ENCODE measurements at places on chromosomes 6 and 20.
A peak's percentile ranks its signal among the peaks of the same experiment; 100 is the strongest.

- DNase-seq = no peak
- no peak overlapping the region for H3K4me3 ChIP-seq
- no peaks in the 10 kb centered on the region for H3K27me3 ChIP-seq
- peaks cover 19% of the 10 kb centered on the region for H3K4me1 ChIP-seq
- peak overlapping the region; percentile 75 for H3K27ac ChIP-seq
These were observed 89.5 kb downstream of the SLX4IP start for GRCh38 chr20:10524643-10525042.

DNA sequence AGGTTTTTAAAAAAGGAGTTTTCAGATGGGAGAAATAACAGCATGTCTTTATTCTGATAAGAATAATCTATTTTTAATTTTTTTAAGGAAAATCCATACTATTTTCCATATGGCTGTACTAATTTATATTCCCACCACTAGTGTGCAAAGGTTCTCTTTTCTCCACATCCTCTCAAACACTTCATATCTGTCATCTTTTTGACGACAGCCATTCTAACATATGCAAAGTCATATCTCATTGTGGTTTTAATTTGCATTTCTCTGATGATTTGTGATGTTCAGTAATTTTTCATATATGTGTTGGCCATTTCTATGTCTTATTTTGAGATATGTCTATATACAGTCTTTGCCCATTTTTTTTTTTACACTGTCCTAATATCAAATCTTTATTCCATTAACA lies 280.6 kb upstream of the RUNX2 start:
- H3K27me3 ChIP-seq = no peaks in the 10 kb centered on the region
- no peaks in the 10 kb centered on the region for H3K36me3 ChIP-seq
- no peaks in the 10 kb centered on the region for H3K4me1 ChIP-seq
- DNase-seq = no peak
- H3K4me3 ChIP-seq = no peak overlapping the region

GRCh38 chr6:116511424-116512110 lies at the start of gene CALHM5:
CALHM5 (plus strand) TSS chr6:116511639; CDS start chr6:116511697, 58 bp downstream.
- H3K36me3 ChIP-seq = no peaks in the 10 kb centered on the region
- no peak for DNase-seq
- no peaks in the 10 kb centered on the region for H3K4me1 ChIP-seq
- peak within 1 kb of the TSS; percentile 85 for H3K27ac ChIP-seq

- no peaks in the 10 kb centered on the region for H3K27me3 ChIP-seq
- H3K4me3 ChIP-seq = no peak overlapping the region
- peaks cover 33% of the 10 kb centered on the region for H3K4me1 ChIP-seq
- no peaks in the 10 kb centered on the region for H3K36me3 ChIP-seq
- no peak for DNase-seq
- H3K27ac ChIP-seq = peak overlapping the region; percentile 41
These were observed 10.5 kb upstream of the TOP1 start for GRCh38 chr20:41018153-41018552.

- H3K4me3 ChIP-seq = no peak overlapping the region
- H3K36me3 ChIP-seq = no peaks in the 10 kb centered on the region
- H3K27ac ChIP-seq = no peak overlapping the region
- no peaks in the 10 kb centered on the region for H3K27me3 ChIP-seq
These were observed 38.0 kb downstream of the CDYL start for GRCh38 chr6:4814212-4814611.

DNA sequence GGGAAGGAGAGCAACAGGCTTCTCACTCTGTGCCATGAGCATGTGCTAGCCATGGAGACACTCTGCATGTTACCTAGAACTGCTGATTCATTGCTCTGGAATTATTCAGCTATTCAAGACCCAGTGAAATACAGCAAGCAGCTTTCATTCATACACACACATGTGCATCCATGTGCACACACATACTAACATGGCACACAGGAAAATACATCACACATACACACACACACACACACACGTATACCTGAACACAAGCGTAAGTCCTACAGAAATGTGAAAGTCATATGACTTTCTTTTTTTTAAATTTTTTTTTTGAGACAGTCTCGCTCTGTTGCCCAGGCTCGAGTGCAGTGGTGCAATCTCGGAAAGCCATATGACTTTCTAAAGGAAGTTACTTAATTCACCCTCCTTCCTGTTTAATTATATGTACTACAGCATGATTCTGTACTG lies 108.2 kb upstream of the NFATC2 start:
- DNase-seq = no peak
- no peak overlapping the region for H3K4me3 ChIP-seq
- H3K27ac ChIP-seq = no peak overlapping the region
- H3K4me1 ChIP-seq = no peaks in the 10 kb centered on the region
- no peaks in the 10 kb centered on the region for H3K36me3 ChIP-seq

DNA sequence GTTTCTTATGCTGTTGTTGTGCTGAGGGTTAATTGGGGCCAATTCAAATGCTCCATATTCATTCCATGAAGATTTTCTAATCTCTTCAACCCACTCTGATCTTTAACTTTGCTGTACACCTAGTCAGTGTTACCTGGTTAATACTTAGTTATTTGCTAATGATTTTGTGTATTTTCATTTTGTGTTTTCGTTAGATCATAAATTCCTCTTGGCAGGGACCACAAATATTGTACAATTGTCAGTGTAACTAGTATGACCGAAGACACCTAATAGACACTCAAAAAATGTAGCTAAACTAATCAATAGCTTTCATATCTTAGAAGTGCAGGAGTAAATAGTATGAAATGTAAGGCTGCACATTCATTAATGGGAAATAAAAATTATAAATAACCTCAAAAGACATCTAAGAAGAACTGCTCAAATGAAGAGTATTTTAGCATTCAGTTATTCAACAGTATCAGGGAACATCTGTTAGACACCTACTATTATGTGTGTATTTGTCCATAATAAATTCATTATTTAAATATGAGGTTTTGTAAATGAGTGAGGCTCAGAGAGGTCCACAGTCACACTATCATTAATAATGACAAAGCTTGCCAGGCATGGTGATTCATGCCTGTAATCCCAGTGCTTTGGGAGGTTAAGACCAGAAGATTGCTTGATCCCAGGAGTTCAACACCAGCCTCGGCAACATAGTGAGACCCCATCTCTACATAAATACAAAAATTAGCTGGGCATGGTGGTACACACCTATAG lies 13.4 kb upstream of the HSF2 start:
- H3K4me3 ChIP-seq = no peak overlapping the region
- H3K27me3 ChIP-seq = no peaks in the 10 kb centered on the region
- no peak for DNase-seq
- no peak overlapping the region for H3K27ac ChIP-seq
- H3K36me3 ChIP-seq = no peaks in the 10 kb centered on the region

- H3K4me1 ChIP-seq = peaks cover 32% of the 10 kb centered on the region
- no peak overlapping the region for H3K27ac ChIP-seq
- no peaks in the 10 kb centered on the region for H3K36me3 ChIP-seq
- DNase-seq = no peak
These were observed 127.2 kb downstream of the DTNBP1 start for GRCh38 chr6:15535495-15536197.

- peak; percentile 33 for DNase-seq
- peak within 1 kb of the TSS; percentile 100 for H3K27ac ChIP-seq
- H3K27me3 ChIP-seq = no peaks in the 10 kb centered on the region
- H3K4me3 ChIP-seq = peak within 1 kb of the TSS; percentile 80
These were observed at the start of gene TUBB2A for GRCh38 chr6:3157131-3157933. TUBB2A (minus strand) TSS chr6:3157544; CDS start chr6:3157463, 81 bp downstream.

- no peak for DNase-seq
- no peak overlapping the region for H3K4me3 ChIP-seq
- no peaks in the 10 kb centered on the region for H3K4me1 ChIP-seq
- H3K36me3 ChIP-seq = no peaks in the 10 kb centered on the region
- no peak overlapping the region for H3K27ac ChIP-seq
These were observed 366.5 kb downstream of the FOXA2 start for GRCh38 chr20:22217712-22218352.

DNA sequence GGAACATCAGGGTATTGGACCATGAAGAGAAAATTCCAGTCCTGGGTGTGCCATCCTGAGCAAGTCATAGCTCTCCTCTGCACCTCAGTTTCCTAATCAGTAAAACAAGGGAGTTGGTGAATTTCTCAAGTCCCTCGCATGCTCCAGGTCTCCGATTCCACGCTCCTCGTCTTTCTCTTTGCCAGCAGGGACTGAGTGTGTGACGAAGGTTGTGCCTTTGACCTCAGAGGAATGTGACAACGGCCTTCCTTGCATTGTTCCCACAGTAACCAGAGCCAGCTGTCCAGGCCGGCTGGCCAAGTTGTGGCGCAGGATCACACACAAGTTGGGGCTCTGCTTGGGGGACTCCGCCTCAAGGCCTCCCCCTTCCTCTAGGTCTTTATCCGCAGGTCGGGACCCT lies 217.3 kb downstream of the ATXN1 start:
- no peaks in the 10 kb centered on the region for H3K27me3 ChIP-seq
- no peak overlapping the region for H3K4me3 ChIP-seq
- no peaks in the 10 kb centered on the region for H3K36me3 ChIP-seq

DNA sequence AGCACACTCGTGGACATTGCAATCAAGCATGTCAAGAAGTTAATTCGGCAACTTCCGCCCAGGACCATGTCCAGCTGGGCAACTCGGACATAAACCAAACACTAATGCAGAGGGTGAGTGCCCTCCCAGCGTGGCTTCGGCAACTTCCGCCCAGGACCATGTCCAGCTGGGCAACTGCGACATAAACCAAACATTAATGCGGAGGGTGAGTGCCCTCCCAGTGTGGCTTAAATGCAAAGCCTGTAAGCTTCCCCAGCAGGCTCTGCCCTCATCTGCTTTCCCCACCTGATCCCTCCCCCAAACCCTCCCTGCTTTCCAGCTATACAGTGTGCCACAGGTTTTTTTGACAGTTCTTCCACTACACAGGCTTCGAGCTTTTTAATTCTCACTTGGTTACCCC lies 143.4 kb downstream of the PXDC1 start:
- H3K4me1 ChIP-seq = peaks cover 23% of the 10 kb centered on the region
- no peak for DNase-seq
- no peak overlapping the region for H3K4me3 ChIP-seq
- H3K27me3 ChIP-seq = no peaks in the 10 kb centered on the region
- no peaks in the 10 kb centered on the region for H3K36me3 ChIP-seq

DNA sequence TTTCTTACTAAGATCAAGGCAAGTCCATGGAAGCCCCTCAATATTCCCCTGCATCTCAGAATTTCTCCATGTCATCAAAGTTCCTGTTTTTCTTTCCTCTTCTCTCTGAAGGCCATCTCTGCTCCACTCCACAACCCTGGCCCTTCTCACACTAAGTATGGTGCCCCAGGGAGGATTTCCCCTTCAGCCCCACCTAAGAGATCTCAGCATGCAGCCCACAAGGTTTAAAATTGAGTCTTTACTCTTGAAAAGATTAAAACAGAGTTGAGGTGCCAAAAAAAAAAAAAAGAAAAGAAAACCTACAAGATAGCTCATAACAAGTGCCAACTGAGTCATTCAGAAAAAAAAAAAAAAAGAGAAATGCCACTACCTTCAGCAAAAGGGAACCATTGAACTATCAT lies 36.5 kb upstream of the TNFAIP3 start:
- no peaks in the 10 kb centered on the region for H3K4me1 ChIP-seq
- no peaks in the 10 kb centered on the region for H3K36me3 ChIP-seq
- H3K4me3 ChIP-seq = no peak overlapping the region
- no peaks in the 10 kb centered on the region for H3K27me3 ChIP-seq
- H3K27ac ChIP-seq = peak overlapping the region; percentile 14

DNA sequence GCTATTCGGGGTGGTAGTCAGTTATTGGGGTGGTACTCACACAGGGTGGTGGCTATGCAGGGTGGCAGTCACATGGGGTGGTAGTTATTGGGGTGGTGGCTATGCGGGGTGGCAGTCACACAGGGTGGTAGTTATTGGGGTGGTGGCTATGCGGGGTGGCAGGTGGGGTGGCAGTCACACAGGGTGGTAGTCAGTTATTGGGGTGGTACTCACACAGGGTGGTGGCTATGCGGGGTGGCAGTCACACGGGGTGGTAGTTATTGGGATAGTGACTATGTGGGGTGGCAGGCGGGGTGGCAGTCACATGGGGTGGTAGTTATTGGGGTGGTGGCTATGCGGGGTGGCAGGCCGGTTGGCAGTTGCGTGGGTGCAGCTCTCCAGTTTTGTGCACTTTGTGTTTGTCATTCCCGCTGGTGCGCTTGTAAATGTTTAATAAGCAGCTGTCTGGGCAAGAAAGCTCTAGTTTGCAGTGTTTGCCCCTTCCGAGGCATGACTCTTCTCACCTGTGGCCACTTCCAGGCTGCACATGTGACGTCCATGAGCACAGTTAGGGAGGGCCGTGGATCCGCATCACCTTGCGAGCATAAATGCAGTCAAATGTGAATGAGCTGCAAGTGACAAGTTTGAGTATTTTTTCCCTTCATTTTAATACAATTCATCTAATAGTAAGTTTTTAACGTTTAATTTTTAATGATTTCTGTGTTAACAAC lies 219.0 kb upstream of the CST7 start:
- DNase-seq = no peak
- H3K27me3 ChIP-seq = no peaks in the 10 kb centered on the region
- no peak overlapping the region for H3K4me3 ChIP-seq

GRCh38 chr6:162684961-162685360 lies 42.6 kb downstream of the PRKN start:
- no peaks in the 10 kb centered on the region for H3K27me3 ChIP-seq
- H3K4me1 ChIP-seq = peaks cover 9% of the 10 kb centered on the region
- no peaks in the 10 kb centered on the region for H3K36me3 ChIP-seq
- DNase-seq = no peak
- H3K4me3 ChIP-seq = no peak overlapping the region

- no peak for DNase-seq
- H3K27ac ChIP-seq = no peak overlapping the region
- no peaks in the 10 kb centered on the region for H3K27me3 ChIP-seq
- no peaks in the 10 kb centered on the region for H3K4me1 ChIP-seq
These were observed 70.8 kb upstream of the HEY2 start for GRCh38 chr6:125678601-125679000.

DNA sequence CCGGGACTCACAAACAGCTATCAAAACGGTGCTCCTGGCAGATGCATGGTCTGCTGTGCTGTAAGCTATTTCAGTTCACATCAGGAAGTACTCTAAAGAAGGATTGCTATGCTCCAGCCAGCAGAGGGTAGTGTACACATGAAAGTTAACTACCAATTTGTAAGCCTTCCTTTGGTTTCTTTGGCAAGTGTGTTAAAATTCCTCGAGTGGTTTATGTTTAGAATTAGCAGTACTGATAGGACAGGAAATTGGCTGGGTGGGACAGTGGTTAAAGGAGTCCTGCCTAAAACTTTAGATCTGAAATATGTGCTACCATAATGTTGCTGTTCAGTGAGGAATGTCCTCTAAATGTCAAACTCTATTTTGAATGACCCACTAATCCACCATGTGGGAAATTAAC lies 47.4 kb downstream of the TRMT11 start:
- H3K27me3 ChIP-seq = no peaks in the 10 kb centered on the region
- DNase-seq = no peak
- no peaks in the 10 kb centered on the region for H3K36me3 ChIP-seq
- no peak overlapping the region for H3K4me3 ChIP-seq
